NCI-H1092 (cell line): ENCODE measurements at places on chromosomes 11 and 22.

GRCh38 chr11:7906481-7906880 lies 24.6 kb downstream of the OR10A6 start:
- no peak for DNase-seq

DNA sequence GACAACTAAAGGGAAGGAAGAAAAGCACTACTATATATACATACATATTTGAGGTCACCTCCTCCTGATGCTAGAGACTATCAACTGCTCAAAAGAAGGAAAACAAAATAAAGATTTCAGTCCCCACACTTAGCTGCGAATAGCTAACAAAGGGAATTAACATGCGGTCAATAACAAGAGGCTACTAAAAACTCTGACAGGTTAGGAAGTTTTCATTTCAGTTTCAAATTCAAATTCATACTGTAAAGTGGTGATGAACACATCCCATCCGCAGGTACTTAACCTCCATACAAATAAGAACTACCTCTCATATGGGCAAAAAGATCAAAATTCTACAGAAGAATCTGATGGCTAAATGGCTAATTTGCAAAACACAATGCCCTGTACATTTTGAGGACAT lies 2.6 kb downstream of the NAP1L4 start:
- DNase-seq = no peak

DNA sequence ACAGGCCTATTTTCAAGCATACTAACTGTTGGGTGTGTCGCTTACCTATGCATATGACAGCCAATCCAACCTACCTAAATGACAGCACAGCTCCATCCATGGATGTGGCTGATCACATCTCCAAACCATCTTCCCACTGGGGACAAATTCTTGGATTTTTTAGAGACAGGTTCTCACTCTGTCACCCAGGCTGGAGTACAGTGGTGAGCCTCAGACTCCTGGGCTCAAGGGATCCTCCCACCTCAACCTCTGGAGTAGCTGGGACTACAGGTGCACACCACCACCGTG lies 18.0 kb downstream of the SCARF2 start:
- no peak for DNase-seq

- DNase-seq = no peak
These were observed 66.4 kb downstream of the DYNC2H1 start for GRCh38 chr11:103175461-103176129.

- no peak for DNase-seq
These were observed 181.9 kb upstream of the BDNF start for GRCh38 chr11:27882066-27882697.

- DNase-seq = no peak
These were observed 19.5 kb downstream of the ZNF74 start for GRCh38 chr22:20413217-20414058.

DNA sequence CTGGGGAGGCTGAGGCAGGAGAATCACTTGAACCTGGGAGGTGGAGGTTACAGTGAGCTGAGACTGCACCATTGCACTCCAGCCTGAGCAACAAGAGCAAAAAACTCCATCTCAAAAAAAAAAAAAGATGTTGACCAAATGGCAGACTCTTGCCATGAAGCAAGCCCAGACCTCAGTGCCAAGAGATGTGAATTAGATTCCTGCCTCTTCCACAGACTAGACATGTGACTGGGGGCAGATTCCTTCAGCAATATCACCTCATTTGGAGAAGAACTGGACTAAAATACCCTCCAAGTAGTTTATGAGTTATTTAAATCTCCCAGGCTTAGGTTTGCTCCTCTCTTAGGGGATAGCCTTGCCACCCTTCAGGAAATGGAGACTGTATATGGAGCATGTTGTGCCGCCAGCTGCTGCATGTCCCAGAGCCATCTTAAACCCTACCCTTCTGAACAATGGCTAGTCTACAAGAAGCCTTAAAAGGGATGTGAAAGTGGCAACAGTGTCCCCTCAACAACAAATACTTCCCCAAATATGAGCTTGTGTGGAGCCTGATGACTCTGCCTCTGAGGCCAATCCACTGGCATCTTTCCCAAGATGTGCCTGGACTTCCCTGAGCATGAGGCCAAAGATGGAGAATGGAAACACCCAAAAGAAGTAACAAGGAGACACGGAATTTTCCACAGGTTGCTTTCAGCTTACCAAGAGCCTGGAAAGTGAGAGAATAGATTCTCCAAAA lies 763 bp upstream of the MS4A7 start:
- DNase-seq = no peak

DNA sequence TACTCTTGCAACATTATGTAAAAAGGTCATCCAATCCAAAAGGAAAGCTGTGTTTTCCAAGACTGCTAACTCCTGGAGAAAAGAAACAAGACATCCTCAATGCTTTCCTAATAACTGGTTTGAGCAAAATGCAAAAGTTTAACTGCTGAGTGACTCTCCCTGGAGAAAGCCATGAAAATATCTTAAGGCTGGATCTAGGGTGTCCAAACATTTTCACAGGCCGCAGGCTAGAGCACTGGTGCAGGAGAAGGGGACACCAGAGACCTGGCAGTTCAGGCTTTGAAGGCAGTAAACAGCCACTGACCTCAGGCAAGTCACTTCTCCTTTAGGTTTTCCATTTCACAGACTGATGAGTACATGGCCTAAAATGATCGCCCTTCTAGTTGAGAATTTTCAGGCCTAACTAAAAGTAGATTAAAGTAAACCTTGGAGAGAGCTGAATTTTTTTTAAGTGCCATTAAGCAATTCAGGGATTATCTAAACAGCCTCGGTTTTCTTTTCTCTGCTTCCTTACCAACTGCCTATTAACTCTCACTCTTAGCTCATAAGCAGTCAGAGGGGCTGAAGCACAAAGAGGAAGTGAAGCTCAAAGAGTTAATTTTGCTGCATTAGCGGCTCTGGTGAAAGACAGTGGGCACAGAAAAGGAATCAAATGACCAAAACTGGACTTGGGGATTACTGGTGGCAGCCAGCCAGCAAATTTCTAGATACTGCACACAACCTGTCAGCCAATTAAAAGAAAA lies 2.3 kb downstream of the CHKA start:
- DNase-seq = no peak

DNA sequence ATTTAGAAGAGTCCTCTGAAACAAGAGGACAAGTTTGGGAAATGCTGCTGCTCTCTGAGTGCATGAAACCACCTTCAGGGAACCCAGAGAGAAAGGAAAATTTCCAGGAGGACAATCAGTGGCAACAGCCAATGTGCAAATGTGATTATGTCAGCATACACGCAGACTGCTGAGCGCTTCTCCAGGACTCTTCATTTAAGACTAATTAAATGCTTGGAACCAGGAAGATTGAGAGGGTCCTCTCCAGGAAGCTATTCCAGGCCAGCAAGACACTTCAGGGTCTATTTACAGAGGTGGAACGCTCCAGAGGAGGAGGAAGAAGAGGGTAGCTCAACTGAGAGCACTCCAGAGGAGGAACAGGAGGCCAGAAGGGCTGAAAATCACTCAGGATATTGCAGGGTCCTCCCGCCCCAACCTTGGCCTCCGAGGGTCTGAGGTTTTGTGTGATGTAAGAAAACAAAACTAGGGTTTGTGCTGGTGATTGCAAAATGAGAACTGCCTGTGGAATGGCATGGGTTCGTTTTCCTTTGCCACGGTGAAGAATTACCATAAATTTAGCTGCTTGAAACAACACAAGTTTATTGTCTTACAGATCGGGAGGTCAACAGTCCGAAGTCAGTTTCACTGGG lies 14.1 kb upstream of the HTR3A start:
- DNase-seq = no peak

DNA sequence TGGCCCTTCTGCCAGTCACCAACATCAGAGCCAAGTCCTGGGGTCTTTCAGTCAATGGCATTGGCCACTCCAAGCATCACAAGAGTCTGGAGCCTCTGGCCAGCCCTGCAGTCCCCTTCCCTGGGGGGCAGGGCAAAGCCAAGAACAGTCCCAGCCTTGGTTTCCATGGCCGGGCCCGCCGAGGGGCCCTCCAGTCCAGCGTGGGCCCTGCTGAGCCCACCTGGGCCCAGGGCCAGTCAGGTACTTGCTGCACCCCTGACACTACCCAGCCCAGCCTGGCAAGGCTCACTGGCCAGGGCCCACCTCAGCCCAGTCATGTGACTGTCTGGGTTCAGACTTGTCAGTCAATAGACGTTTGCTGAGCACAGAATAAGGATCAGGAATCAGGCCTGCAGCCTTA lies 10.8 kb downstream of the TMEM258 start:
- no peak for DNase-seq

DNA sequence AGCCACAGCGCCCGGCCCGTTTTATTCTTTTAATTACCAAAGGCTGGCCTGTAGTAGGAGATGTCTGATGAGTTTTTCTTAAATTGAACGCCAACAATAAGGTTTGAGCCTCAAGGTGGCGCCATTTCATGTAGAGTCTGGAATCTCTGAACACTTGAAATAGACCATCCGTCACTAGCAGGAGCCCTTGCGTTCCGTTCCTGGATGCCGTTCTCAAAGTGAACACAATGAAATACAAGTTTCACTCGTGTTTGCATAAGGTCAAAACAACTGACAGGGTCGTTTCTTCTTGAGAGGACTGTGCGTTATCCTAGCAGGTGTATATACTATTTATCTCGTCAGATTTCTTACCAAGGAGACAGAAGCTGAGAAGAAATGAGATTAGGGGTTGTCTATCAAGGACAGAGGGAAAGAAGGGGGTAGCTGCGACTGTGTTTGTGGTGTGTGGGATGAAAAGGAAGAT lies 18.7 kb upstream of the SCGB1D1 start:
- peak; percentile 89 for DNase-seq

- DNase-seq = no peak
These were observed 71.8 kb upstream of the APOA1 start for GRCh38 chr11:116909245-116909644.

- DNase-seq = no peak
These were observed 31.7 kb downstream of the KIRREL3 start for GRCh38 chr11:126968915-126969314.

- DNase-seq = no peak
These were observed 18.6 kb downstream of the ATM start for GRCh38 chr11:108241330-108242037.

GRCh38 chr11:67634366-67635230 lies 4.9 kb upstream of the NUDT8 start:
- DNase-seq = no peak

- no peak for DNase-seq
These were observed at the start of gene KRTAP5-10 for GRCh38 chr11:71565263-71565662. KRTAP5-10 (plus strand) TSS chr11:71565563; CDS start chr11:71565588, 25 bp downstream.

DNA sequence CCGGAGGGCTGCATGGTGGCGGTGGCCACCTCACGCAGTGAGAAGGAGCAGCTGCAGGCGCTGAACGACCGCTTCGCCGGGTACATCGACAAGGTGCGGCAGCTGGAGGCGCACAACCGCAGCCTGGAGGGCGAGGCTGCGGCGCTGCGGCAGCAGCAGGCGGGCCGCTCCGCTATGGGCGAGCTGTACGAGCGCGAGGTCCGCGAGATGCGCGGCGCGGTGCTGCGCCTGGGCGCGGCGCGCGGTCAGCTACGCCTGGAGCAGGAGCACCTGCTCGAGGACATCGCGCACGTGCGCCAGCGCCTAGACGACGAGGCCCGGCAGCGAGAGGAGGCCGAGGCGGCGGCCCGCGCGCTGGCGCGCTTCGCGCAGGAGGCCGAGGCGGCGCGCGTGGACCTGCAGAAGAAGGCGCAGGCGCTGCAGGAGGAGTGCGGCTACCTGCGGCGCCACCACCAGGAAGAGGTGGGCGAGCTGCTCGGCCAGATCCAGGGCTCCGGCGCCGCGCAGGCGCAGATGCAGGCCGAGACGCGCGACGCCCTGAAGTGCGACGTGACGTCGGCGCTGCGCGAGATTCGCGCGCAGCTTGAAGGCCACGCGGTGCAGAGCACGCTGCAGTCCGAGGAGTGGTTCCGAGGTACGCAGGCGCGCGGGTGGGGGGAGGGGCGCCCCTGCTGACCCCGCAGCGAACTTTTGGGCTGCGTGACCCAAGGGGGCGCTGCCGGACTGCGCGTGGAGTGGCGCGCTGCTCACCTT lies 670 bp downstream of the NEFH start:
- DNase-seq = no peak

DNA sequence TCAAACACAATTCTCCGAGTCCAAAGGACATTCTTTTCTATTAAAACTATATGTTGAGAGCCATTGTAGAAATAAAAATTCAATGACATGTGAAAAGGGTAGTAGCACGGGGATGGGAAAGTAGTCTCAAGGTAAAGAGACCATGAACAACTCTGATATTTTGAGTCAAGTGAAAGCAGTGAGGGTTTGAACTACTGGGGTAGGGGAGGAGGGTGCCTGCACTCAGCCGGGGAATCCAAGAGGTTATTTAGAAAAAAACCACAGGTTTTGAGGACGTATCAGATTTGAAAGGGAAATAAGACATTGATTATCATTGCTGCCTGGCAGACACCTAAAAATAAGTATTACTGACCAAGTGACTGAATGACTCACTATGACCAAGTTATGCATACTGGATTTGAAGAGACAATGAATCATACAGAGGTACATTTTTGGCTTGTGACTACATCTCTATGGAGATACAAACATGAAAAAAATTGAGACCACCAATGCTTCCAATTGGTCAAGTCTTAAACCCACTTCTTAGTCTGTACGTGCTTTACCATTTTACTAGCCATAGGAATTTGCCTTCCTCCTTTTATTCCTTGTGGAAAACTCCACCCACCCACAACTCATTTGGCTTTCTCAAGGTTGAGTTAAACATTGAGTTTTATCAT lies 2.2 kb upstream of the OR52H1 start:
- no peak for DNase-seq

DNA sequence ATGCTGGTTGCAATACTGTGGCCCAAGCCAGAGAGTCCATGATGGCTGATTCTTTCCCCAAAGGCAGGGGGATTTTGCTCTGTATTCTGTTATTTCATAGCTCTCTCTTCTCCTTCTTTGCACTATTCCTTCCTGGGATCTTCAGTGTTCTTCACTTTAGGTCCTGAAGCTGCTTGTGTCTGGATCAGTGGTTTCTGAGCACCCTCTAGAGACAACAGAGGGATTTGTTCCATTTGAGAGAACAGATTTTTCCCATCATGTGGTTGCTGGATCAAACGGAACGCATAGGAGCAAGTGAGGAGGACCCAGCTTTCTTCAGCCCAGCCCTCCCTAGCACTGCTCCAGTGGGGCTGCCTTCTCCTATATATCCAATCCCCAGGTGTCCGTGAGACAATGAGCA lies 68.7 kb upstream of the SYN3 start:
- peak; percentile 15 for DNase-seq

GRCh38 chr11:72661486-72661885 lies 12.7 kb downstream of the PDE2A start:
- DNase-seq = no peak

GRCh38 chr11:63694596-63694995 lies 13.3 kb downstream of the RTN3 start:
- DNase-seq = no peak

- no peak for DNase-seq
These were observed 250.9 kb upstream of the NARS2 start for GRCh38 chr11:78825591-78826020.

DNA sequence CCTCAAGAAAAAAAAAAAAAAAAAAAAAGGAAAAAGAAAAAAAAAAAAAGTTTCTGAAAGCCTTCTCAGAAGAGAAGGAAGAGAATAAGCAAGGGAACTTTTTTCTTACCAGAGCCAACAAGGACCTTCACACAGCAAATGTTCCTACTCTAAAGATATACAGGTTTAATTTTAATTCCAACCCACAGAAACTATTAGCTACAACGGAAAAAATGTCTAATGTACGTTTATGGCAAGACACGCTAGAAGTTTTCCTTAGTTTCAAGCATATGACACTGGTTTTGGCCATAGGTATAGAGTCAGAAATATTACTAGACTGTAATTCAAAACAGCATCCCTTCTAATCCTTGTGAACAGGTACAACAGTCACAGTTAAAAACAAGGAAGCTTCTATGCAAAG lies 120.1 kb downstream of the MRTFA start:
- no peak for DNase-seq

- no peak for DNase-seq
These were observed 4274.9 kb upstream of the OR11H1 start for GRCh38 chr22:11253000-11253511.
